NCI-H1048 (cell line): ENCODE measurements at places on chromosomes 7 and 10.

GRCh38 chr7:41974870-41975557 is 262.0 kb downstream of the GLI3 start:
- no peak for DNase-seq

- DNase-seq, result no peak
These were observed 80.0 kb downstream of the EEPD1 start for GRCh38 chr7:36232971-36233550.

DNA sequence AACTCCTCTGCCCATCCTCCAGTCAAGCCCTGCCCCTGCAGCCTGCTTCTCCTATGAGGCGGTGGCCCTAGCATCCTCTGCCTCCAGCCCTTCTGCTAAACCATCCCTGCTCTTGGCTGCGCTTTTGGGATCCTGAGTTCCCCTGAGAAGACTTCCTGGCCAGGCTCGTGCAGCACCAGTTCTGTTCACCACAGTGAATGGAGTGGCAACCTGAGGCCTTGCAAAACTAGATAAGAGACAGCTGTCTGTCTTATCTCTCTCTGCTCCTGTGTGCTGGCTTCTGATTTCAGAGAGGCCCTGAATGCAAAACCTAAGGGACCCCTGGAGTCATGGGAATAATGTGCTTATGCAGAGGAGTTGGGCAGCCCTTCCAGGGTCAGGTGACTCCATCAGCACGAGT is 119.2 kb downstream of the TMEM178B start:
- no peak for DNase-seq

DNA sequence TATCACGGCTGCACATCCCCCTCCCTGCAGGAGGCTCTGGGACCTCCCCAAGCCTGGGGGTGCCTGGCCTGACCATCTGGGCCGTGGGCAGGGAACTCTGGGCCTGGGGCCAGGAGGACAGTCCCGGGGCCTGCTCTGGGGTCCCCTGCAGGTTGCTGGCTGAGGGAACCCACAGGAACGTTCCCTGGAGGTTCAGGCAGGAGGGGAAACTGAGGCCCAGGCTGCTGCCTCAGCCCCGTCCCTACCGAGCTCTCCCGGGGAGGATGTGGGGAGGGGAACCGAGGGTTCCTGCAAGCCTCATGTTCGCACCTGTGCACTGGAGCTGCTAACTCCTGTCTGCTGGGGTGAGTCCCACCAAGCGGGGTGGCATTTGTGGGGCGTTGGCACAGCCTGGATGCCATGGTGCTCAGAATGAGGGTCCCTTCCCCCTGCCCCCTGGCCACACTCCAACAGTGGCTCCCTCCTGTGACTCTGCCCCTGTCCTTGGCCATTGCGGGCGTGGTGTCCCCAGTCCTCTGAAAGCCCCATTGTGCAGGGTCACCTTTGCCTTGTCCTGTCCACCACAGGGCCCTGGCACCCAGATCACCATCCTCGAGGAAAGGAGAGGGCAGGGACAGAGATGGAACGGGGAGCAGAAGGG is 9.4 kb downstream of the ELFN1 start:
- no peak for DNase-seq

- DNase-seq, result no peak
These were observed 14.9 kb upstream of the ADGRA1 start for GRCh38 chr10:133072720-133073390.

GRCh38 chr7:68422281-68422680 is 1176.0 kb upstream of the AUTS2 start:
- DNase-seq, result no peak

GRCh38 chr10:30056767-30057355 is 2.5 kb downstream of the JCAD start:
- DNase-seq, result no peak
